ENCODE measurements at places on chromosomes 1 and 21.

GRCh38 chr1:113998361-113998760 is 19.1 kb downstream of the OLFML3 start:
- no peak for DNase-seq

DNA sequence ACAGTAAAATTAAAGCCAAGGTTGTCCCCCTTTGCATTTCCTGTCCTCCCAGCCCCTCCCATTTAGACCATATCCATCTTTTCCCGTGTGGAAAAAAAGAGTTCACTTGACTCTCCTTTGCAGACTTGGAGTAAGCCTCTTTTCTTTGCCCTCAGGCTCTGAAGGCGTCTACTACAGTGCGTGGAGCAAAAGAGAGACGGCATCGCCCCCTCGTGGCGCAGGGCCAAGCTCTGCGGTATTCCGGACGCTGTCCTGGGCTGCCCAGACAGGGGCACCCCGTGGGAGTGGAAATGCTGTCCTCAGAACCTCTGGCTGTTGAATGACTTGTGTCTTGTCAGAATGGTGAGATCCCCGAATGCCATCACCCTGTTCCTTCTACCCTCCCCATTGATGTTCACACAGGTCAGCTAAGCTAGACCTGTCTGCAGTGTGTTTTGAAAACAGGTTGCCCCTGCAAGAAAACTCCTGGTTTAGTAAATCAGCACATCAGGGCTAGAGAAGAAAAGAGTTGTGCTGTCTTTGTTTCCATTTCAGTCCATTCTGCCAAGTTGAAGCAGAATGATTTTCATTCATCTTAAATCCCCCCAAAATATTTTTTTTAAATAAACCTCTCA is 12.3 kb upstream of the GJA8 start:
- no peak for DNase-seq

GRCh38 chr1:175527773-175528172 is 215.6 kb downstream of the TNR start:
- DNase-seq, result no peak

GRCh38 chr1:217010253-217010652 is 287.0 kb upstream of the ESRRG start:
- no peak for DNase-seq

GRCh38 chr21:38114717-38115333 is 142.0 kb upstream of the KCNJ15 start:
- no peak for DNase-seq

- peak; percentile 86 for DNase-seq
Observed at GRCh38 chr1:50981741-50982140, 11.7 kb downstream of the CDKN2C start.

DNA sequence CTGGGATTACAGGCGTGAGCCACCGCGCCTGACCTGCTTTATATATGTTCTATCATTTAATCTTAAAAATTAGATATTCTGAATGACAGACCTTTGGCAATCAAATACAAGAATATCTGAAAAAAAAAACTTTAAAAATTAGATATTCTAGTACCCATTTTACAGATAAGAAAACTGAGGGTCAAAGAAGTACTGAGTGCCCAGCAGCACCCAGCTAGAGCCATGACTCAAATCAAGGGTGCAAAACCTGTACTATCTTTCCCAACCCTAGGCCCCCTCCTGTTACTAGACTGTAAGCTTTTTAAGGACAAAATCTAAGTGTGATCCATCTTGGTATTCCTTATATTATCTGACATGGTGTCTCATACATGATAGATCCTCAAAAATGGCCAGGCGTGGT is 8.3 kb downstream of the ARHGAP30 start:
- DNase-seq, result no peak

DNA sequence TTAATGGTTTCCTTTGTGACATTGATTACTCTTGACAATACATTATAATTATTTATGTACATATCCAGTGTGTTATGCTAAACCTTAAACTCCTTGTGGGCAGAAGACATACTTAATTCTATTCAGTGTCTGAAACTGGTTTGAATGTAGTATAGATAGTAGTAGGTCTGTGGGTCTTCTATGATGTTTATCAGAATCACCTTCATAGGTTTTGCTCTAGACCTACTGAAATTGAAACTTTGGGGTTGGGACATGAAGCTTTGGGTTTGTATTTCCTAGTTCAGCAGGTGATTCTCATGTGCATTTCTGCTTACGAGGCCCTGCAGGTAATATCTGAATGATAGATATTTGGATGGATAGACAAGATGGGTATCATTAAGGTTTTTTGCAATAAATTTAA is 48.6 kb downstream of the MIGA1 start:
- no peak for DNase-seq

GRCh38 chr1:193937308-193937707 is 750.9 kb upstream of the B3GALT2 start:
- DNase-seq, result no peak
